ENCODE measurements at places on chromosomes 2 and 18. TPM values are rescaled to one million over a fixed set of nuclear protein-coding genes. Genes with fewer than 3 reads are reported as not detected.

KIF5C gene
- total RNA-seq, result 43.8 TPM

C2orf66 gene
- total RNA-seq, result 0.43 TPM

RND3 gene
- total RNA-seq, result not detected

C2orf80 gene
- not detected for total RNA-seq

LRP2 gene
- 0.22 TPM for total RNA-seq

CCDC141 gene
- 1.9 TPM for total RNA-seq

DNA sequence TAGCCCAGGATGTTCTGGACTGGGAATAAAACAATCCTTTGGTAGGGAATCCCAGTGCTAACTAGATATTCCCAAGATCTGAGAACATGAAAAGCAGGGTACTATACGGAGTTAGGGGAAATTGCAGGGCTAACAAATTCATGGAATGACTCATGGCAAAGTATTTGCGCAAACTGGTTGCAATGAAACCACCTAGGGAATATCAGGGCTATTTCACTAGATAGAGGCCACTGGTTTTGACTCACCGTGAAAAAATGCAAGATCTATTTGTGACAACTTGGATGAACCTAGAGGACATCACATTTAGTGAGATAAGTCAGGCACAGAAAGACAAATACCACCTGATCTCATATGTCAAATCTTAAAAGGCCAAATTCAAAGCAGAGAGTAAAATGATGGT is 233.3 kb downstream of the MBD2 start:
- ATAC-seq, result no peak

DNA sequence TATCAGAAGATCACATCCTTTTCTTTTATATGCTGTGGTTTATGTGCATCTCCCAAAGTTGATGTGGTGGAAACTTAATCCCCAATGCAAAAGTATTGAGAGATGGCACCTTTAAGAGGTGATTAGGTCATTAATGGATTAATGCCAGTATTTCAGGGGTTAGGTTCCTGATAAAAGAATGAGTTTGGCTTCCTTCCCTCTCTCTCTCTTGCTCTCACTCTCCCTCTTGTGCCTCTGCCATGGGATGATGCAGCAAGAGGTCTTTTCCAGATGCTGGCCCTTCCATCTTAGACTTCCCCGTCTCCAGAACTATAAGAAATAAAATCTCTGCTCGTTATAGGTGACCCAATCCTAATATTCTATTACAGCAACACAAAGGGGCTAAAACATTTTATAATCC is 85.0 kb downstream of the TTC27 start:
- no peak for ATAC-seq

DNA sequence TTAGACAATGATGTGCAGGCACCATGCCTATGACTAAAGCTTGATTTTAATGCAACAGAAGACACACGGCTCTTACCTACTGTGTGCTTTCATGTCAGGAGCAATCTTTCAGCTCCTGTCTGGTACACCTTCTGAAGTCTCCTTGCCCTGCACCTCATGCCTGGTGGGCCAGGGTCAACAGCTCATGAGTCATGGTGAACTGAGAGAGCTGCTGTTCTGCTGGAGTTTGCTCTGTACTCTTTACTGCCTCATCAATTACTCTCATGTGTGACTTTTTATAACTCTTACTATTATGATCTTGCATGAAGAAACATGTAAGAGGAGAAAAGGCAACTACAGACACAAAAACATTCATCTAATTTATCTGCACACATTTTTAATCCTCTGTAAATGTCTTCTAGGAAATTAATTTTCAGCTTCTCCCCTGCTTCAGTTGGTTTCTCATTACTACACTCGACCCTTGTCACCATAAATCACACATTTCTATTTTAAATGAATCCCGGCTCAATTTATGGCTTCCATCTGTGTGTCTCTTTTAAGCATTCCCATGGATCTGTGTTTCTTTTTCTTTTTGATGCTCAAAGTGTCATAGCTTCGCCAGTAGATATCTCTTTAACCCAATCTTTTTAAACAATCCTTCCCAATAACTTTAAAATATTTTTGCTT is 9.7 kb downstream of the SERPINB7 start:
- no peak for ATAC-seq

DNA sequence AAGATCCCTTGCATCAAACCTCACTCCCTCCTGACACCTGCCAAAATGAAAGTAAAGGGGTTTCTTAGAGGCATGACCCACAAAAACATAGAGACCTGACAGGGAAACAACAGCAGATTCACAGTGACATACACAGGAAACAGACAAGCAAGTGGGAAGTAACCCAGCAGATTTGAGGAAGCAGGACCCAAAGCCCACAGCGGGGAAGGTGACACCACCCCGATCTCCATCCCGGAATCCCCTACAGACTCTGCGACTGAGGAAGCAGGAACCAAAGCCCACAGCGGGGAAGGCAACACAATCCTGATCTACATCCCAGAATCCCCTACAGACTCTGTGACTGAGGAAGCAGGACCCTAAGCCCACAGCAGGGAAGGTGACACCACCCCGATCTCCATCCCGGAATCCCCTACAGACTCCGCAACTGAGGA is 21.6 kb downstream of the CIB4 start:
- ATAC-seq, result no peak

DNA sequence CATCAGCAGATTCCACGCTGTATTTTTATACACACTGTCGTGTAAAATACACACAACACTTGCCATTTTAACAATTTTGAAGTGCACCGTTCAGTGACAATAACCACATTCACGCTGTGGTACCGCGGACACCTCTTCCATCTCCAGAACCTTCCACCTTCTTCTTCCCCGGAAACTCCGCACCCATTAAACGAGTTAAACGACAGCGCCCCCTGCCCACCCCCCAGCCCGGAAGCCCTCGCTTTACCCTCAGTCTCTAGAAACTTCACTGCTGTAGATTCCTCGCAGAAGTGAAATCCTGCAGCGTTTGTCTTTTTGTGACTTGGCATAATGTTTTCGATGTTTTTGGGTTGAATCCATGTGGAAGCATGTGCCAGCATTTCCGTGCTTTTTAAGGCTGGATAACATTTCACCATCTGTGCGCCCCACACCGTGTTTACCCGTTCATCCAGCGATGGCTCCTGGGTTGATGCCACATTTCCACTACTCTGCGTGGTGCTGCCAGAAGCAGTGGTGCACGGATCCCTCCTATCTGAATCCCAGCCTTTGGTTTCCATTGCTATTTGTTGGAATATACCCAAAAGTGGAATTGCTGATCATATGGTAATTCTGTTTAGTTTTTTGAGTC is 32.0 kb upstream of the TMEM18 start:
- ATAC-seq, result no peak

DNA sequence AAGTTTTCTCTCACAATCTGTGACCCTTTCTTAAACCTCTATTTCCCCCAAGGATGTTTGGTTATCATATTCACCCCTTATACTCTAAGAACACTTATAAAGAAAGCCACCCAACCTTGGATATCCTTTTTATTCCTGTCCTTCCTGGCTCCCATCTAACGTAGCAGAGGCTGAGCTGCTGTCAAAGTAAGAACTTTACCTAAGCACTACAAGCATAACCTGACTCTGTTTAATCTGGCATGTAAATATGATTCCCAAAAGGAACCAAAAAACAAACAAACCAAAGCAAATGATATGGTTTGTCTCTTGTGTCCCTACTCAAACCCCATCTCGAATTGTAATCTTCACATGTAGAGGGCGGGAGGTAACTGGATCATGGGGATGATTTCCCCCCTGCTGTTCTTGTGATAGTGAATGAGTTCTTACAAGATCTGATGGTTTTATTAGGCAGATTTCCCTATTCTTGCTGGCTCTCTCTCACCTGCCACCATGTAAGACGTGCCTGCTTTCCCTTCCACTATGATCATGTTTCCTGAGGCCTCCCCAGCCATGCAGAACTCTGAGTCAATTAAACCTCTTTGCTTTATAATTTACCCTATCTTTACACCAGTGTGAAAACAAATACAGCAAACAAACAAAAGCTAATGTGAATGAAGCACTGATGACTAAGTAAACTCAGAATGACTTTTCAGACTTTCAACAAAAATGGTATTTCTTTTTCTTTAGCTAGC is 72.7 kb upstream of the SPOPL start:
- ATAC-seq, result peak; percentile 35

DNA sequence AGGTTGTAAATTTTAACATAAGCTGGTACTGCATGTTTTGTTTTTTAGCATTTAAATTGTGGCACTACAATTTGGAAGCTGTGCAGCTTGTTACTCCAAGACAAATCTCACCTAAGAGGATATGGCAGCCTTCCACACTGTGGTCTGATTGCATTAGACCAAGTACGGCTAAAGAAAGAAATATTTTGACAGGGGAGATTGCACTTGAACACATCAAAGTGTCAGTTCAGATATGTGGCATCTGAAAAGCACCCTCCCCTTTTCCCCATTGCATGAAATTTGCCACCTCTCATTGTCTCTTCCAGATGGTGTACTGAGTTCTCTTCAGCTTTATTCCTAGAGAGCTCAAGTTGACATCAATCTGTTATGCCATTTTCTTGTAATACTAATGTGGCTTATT is 295.9 kb downstream of the ERBB4 start:
- ATAC-seq, result no peak

DNA sequence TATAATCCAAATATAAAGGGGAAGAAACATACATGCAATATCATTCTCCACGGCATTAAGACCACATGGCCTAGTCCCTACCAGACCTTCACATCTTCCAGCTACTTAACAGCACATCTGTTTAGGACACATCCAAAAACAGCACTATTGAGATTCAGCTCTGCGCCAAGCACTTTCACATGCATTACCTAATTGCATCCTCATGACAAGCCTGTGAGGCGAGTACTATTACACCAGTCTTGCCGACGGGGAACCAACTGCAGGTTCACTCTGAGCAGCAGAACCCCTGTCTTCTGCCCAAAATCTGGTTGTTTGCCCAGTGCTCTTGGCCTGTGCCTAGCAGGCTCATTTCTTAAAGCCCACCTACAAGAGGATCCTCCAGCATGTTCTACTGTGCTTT is 66.7 kb downstream of the AAK1 start:
- no peak for ATAC-seq

DNA sequence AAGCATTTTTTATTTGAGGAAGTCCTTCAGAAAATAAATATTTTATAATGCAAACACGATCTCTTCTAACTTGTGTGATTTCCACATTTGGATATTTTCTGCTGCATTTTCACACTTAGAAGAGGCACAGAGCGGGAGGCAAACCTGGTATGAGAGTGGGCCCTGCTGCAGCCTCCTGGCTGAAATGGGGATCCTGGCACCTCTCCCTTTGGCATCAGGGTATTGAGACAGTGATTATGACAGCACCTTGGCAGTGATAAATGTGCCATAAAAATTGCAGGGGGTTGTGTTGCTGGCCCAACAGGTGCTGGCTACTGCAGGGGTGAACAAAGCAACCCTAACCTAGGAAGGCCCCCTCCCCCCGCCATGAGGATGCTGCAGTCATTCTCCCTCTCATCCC is 128.6 kb downstream of the TSN start:
- ATAC-seq, result no peak

- peak; percentile 52 for ATAC-seq
These were observed at the start of gene CASP8 for GRCh38 chr2:201260302-201260800. Gene CASP8, plus strand, starts transcription at chr2:201260536. Its CDS starts 5,951 bp downstream, at chr2:201266487.

GRCh38 chr2:199966976-199967375 is 11.6 kb downstream of the MAIP1 start:
- ATAC-seq, result no peak

DNA sequence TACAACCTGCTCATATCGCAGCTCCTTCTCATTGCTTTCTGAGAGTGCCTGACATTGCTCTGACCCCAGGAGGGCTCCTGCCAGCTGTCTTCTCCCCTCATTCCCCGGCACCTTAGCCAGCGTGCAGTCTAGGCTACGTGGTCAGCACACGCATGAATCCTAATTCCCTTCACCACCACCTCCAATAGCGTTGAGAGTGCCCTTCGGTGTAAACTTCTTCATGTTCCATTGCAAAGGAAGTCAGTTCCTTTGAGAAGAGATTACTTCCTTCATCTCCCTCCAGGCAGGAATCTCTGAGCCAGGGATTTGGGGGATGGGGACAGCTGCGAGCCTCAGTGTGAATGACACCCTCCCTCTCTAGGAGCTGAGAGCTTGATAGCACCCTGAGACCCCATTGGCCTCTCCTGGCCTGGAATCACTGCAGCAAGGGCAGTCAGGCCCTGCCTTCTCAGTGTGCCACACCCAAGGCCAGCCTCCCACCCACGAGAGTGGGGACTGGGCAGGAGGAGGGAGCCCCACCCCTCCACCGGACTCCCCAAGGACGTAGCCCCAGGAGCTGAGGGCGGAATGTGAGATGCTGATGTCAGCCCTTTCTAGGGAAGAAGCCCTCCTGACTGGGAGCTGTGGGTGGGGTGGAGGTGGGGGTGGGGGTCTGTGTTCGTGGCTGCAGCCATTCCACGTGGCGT is 53.4 kb downstream of the SLC66A2 start:
- ATAC-seq, result no peak

DNA sequence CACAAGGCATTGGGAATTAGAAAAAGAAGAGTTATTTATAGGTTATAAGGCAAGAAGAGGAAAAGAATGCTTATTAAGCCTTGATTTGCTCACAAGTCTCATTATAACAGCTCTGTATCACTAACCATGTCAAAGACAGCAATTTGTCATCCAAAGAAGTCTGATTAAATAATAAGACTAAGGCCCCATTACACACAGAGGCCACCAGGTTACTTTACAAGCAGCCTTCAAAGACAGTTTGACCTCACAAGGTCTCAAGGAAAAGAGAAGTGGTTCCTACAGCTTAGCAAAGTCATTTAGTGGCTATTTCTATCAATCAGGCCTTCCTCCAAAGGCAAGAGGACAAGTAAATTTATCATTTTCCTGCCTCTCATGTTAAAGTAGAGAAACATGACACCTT is 188.5 kb downstream of the MBD2 start:
- no peak for ATAC-seq

DNA sequence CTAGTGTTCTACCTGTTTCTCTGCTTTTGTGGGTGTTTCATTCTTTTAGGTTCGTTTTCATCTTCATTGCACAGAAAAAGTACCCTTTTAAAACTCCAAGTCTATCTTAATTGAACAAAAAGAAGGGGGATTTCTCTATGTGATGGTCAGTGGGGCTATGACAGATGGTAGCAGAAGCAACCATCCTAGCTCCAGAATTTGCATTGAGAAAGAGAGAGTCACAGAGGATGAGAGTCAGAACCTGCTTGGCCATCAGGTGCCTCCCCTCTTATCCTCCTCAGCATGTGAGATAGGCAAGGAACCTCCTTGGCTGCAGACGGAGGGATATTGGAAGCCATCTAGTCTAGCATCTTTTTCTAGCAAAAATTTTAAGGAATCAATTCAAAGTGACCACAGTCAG is 398.0 kb upstream of the DCC start:
- ATAC-seq, result no peak

- no peak for ATAC-seq
These were observed 699.9 kb upstream of the SLC8A1 start for GRCh38 chr2:41151746-41152145.

GRCh38 chr18:48929212-48929612 is 21.6 kb downstream of the SMAD7 start:
- no peak for ATAC-seq

DNA sequence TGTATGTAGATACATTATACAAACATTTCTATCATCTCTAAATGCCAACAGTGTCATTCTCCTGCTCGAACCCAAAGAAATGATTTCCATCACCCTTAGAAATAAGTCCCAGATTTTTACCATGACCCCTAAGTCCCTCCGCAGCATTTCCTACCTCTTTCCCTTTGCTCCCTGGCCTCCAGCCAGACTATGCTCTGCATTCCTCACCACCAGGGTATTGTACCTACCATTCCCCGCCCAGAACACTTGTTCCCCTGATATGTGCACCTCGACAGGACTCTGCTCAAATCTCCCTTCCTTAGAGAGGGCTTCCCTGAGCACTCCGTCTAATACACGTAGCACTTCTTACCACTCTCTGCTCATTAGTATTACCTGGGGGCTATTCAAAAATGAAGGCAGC is 630.2 kb downstream of the ARHGAP15 start:
- no peak for ATAC-seq

GRCh38 chr2:29530281-29530680 is 391.1 kb downstream of the ALK start:
- ATAC-seq, result no peak

Data from activated T-helper 17 cell treated with anti-CD3 and anti-CD28 coated beads, Interleukin-2, amount 50 U/mL, for 72 hours (primary cell).